ENCODE measurements at places on chromosomes 2 and 18.

DNA sequence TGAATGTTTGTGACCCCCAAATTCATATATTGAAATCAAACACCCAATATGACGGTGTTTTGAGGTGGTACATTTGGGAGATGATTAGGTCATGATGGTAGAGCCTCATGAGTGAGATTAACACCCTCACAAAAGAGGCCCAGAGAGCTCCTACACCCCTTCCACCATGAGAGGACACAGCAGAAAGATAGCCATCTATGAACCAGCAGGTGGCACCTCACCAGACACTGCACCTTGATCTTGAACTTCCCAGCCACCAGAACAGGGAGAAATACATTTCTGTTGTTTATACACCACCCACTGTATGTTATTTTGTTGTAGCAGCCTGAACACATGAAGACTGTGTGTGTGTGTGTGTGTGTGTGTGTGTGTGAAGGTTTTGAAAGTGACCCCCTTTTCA lies 58.1 kb downstream of the ST3GAL5 start:
- DNase-seq: no peak

DNA sequence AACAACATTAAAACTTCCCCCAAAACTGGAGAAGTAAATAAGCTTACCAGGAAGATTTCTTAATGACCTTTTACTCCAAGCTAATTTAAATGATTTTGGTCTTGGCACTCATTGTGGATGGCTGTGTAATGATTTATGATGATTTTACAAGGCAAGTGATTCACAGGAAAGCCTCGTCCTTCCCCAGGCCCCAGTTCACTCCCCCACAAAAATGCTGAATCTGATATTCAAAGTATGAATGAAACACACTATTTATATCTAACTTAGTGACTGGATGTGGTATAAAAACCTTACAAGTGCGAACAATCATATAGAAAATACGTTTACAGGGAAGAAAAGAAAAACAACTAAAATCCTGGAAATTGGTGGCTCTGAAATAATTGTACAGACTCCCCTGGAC lies 49.8 kb downstream of the ZNF516 start:
- DNase-seq: no peak

DNA sequence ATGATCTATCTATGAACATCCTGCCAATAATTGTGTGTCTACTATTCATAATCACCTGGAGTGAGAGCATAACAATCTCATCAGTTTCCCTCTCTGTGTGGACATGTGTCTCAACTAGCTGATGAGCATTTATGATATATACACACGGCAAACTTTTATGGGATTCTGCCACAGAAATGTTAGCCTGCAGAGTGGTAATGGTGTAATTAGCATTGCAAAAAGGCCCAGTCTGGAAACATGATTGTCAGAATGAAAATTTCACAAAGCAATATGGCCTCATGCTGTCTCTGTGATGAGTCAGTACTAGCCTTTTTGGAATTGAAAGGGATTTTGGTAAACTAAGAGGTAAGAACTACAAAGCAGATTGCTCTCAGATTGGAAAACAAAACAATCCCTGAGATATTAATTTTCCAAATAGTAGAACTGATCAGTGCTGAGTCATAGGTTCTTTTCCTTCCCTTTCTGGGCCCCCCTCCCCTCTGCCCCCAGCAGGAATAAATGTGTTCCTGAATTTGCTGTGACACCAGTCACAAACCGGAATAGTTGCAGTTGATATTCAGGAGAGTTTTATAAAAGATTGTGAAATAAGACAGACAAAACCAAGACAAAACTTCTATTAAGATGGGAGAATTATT lies 189.2 kb downstream of the OSR1 start:
- DNase-seq: no peak

DNA sequence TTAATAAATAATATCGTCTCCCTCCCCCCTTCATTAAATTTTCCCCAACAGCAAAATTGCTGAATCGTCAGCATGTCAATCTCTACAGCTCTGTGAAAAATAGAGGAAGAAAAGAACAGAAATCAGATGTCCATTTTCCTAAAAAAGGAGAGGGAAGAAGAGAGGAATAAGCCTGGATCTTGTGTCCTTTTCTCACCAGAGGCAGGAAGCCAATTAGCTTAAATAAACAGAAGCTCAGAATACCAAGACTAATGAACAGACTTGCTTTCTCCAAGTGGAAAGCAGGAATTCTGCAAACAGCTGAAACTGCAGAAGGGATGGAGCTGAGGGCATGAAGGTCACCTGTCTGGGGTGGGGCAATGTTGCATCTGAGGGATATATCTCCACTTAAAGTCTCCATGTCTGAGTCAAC lies 265.7 kb downstream of the CCDC85A start:
- no peak for DNase-seq

GRCh38 chr2:199646439-199646838 lies 188.7 kb upstream of the SATB2 start:
- DNase-seq: no peak

DNA sequence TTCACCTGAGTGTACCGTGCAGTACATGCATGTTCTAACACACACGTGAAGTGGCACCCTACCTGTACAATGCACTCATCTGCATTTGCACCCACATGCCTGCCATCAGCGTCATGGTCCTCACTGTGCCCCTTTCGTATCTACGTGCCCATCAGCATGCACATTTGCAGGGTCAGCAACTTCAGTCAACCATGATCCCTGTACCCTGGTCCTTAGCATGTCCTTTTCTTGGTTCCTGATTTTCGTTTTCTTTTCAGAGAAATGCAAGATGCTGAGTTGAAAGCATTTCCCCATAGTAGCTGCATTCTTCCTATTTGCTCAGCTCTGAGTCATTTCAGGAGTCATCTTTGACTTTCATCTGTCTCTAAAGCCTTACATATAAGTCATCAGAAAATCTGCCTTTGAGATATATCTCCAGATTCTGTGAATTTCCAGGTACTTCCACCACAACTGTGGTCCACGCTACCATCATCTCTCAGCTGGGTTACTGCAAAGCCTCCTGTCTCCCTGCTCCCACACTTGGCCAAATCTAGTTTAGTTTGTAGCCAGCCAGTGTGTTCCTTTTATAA lies 14.7 kb upstream of the PUM2 start:
- DNase-seq: peak; percentile 3

GRCh38 chr18:50143886-50144285 lies 51.1 kb downstream of the MYO5B start:
- no peak for DNase-seq

- no peak for DNase-seq
Measured at GRCh38 chr2:121372721-121373353, 87.8 kb upstream of the TFCP2L1 start.

- no peak for DNase-seq
Measured at GRCh38 chr2:219912491-219912921, 285.1 kb downstream of the SLC4A3 start.

DNA sequence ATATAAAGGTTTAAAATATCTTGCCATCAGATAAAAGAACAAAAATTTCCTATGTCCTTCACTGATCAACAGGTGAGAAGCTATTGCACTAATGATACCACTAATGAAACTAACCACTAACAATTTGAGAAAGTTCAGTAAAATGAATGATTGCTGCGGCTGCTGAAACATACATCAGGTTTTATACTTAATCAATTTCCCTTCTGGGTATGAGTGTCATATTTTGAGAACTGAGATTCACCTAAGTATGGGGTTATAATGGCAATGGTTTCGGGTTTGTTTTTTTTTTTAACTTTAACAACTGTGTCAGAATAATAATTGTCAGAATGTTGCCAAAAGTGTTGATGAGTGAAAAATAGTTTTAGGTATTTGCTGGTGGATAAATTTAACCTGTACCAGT lies 151.3 kb upstream of the SLC39A10 start:
- no peak for DNase-seq

- DNase-seq: no peak
Measured at GRCh38 chr2:59182249-59182648, 941.1 kb upstream of the FANCL start.

GRCh38 chr2:166090346-166090745 lies 37.5 kb downstream of the SCN1A start:
- DNase-seq: no peak

GRCh38 chr18:68215931-68216330 lies 499.0 kb downstream of the TMX3 start:
- DNase-seq: no peak

GRCh38 chr18:6022845-6023244 lies 127.5 kb upstream of the TMEM200C start:
- DNase-seq: no peak

DNA sequence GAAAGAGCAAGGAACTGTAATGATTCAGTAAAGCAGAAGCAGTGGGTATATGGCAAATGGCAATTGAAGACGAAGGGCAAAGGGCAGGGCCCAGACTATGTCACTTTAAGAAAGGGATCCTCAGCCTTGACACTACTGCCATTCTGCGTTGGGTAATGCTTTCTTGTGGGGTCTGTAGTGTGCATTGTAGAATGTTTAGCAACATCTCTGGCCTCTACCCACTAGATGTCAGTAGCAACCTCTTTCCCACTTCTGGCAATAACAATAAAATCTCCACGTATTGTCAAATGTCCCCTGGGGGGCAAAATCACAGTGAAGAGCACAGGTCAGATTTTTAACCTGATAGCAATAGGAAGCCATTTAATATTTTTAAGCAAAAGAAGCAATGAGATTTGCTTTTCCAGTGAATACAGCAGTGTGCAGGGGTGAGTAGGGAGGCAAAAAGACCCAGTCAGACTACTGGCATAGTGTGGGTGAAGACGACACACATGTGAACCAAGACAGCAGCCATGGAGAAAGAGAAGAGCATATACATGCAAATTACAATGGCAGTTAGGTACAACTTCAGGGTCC lies 209.5 kb downstream of the DYM start:
- DNase-seq: no peak

DNA sequence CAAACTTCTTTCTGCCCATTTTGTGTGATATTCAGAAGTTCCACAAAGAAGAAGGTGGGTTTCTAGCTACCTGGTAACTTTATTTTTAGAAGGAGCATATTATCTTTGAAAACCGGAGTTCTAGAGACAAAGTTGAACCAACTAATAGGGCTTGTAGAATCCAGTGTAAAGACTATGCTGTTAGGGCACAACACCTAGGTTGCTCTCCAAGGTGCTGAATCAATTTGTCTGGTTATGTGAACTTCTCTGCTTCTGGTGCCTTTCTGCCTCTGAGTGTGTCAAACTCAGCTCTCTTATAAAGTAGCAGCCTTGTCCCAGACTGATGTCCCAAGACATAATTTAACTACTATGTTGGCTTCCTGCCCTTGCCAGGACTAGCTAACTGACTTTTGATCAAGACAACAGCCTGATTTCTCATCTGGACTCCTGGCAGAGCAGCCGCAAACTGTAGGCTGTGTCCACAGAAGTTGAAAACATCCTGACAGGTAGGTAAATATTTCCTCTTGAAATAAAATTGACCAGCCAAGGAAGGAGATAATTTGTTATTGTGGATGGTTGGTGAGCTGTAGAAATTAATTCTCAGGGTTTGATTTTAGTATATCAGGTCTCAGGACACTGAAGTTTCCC lies 119.4 kb downstream of the CYRIA start:
- peak; percentile 80 for DNase-seq

DNA sequence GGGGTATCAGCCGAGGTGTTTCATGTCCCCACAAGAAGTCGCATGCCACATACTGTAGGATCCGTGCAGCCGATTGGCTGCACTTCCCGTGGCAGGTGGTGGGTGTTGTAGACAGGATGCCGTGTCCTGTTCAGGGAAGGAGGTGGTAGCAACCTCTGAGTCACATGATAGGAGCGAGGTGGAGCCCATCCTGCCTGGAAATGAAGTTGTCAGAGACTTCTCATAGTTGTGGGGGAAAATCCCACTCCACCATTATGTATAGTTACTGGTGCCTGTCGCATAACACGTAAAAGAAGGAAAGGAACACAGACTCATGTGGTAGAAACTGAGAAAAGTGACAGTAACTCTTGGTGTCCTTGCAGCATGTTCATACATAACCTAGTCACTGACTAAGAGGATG lies 91.4 kb upstream of the IL1R2 start:
- DNase-seq: no peak

DNA sequence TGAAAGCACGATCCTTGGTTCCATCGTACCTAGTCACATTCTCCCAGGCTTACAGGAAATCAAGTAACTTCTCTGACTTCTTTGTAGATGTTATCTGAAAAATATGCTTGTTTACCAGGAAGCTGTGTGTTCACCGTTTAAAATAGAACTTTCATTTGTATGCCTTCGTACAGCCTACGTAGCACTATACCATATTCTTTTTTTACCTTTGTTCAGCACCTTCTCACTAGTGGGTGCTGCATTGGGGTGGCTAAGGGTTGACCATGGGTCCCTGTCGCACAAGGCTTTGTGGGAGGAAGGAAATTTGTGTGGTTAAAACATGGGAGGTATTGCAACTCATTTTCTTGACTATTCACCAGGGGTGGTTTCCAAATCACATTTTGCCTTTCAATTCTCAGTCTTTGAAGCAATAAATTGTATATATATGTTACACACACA lies 16.6 kb downstream of the MALT1 start:
- DNase-seq: no peak

DNA sequence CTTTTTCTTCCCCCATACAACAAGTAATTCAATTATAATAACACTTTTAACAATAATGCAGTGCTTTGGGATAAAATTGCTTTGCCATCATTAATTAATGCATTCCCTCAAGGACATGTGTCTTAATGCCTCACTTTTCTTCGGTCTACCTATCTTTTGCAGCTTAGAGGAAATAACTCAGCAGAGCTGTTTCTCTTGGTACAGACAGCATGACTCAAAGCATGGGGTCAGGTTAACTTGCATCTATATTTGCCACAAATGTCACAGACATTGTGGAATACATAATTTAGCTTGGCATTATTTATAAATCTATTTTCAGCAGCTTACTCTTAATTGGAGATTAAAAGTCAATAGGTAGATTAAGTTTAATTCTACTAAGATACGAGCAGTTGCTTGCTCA lies 376.1 kb upstream of the CNTNAP5 start:
- no peak for DNase-seq

GRCh38 chr2:191488135-191488534 lies 189.8 kb upstream of the NABP1 start:
- DNase-seq: peak; percentile 59

DNA sequence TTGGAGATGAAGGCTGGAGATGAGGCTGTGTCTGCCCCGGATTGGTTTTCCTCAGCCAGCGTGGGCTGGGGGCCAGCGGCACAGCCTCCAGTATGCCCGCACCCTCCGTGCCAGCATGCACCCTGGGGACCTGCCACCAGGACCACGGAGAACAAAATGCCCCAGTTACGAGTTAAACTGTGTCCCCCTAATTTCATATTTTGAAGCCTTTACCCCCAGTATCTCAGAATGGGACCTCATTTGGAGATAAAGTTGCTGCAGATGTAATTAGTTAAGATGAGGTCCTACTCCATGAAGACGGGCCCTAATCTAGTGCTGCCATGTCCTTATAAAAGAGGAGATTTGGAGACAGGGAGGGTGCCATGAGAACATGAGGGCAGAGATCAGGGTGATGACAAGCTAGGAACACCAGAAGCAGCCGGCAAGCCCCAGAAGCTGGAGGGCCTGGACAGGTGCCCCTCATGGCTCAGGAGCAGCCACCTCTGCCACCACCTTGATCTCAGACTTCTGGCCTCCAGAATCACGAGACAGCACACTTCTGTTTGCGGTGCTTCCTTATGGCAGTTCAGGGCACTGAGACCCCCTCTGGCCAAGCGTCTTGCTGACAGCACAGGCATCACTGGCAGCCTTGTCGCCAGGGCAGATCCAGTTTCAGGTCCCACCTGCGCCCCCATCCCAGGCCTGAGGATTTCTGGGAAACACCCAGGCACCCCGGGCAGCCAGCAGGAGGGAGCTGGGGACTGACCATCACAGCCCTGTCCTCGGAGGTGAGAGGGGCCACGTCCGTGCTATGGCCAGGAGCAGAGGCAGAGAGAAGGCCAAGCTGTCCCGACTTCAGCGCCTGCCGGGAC lies 29.4 kb downstream of the KIF1A start:
- DNase-seq: peak; percentile 21

- no peak for DNase-seq
Measured at GRCh38 chr18:13198701-13199100, 19.9 kb upstream of the LDLRAD4 start.
